ENCODE measurements at places on chromosomes 12 and 14. TPM values are rescaled to one million over a fixed set of nuclear protein-coding genes. Genes with fewer than 3 reads are reported as not detected.

The BATF gene
- total RNA-seq = 152 TPM

The STAT2 gene
- 70.3 TPM for total RNA-seq

The GARIN6 gene
- total RNA-seq = not detected

The SLC17A8 gene
- not detected for total RNA-seq

The P2RX2 gene
- not detected for total RNA-seq

The TPH2 gene
- total RNA-seq = not detected

The FAIM2 gene
- total RNA-seq = 0.05 TPM

The DAO gene
- not detected for total RNA-seq

The SLCO1B1 gene
- not detected for total RNA-seq

The CIDEB gene
- total RNA-seq = 24.7 TPM

The KRT71 gene
- total RNA-seq = not detected

The CPSF2 gene
- total RNA-seq = 104 TPM

The ANKRD33 gene
- total RNA-seq = not detected

The PZP gene
- not detected for total RNA-seq

The GPR65 gene
- total RNA-seq = 11.6 TPM

The TMEM229B gene
- 0.71 TPM for total RNA-seq

The AGAP2 gene
- total RNA-seq = 29.0 TPM

The PRB2 gene
- total RNA-seq = not detected

The NTF3 gene
- not detected for total RNA-seq

The OTUB2 gene
- 2.3 TPM for total RNA-seq

The ZNF891 gene
- total RNA-seq = 2.0 TPM

The SLC2A14 gene
- 0.07 TPM for total RNA-seq

The LRFN5 gene
- total RNA-seq = not detected

The KLRG1 gene
- total RNA-seq = 0.85 TPM

The LRIG3 gene
- total RNA-seq = 0.21 TPM

The TAS2R10 gene
- total RNA-seq = not detected

The ITFG2 gene
- total RNA-seq = 43.4 TPM

The ARPC3 gene
- 312 TPM for total RNA-seq

The MIP gene
- not detected for total RNA-seq

The LACRT gene
- not detected for total RNA-seq

The CRY1 gene
- 26.0 TPM for total RNA-seq

The INHBC gene
- total RNA-seq = 0.14 TPM

The SMARCC2 gene
- total RNA-seq = 136 TPM

The PARPBP gene
- 27.4 TPM for total RNA-seq

The RNF212B gene
- total RNA-seq = not detected

The CBLN3 gene
- total RNA-seq = 5.4 TPM

The KLRB1 gene
- not detected for total RNA-seq

The HIGD1C gene
- total RNA-seq = not detected

The ACSM4 gene
- not detected for total RNA-seq

The HIF1A gene
- total RNA-seq = 138 TPM

The CD163L1 gene
- total RNA-seq = not detected

The TUBA1C gene
- 355 TPM for total RNA-seq

The SLC6A15 gene
- not detected for total RNA-seq

The OR6C68 gene
- total RNA-seq = not detected

The PLCZ1 gene
- total RNA-seq = not detected

The KIF26A gene
- total RNA-seq = 0.34 TPM

The GALNT8 gene
- total RNA-seq = 1.2 TPM

The MYH6 gene
- total RNA-seq = 0.14 TPM

The KERA gene
- not detected for total RNA-seq

The ZFHX2 gene
- 2.5 TPM for total RNA-seq

The SLC24A4 gene
- total RNA-seq = not detected

The KLHDC1 gene
- total RNA-seq = 0.96 TPM

The FAR2 gene
- total RNA-seq = 3.8 TPM
